ENCODE measurements at places on chromosomes 5 and 9.

DNA sequence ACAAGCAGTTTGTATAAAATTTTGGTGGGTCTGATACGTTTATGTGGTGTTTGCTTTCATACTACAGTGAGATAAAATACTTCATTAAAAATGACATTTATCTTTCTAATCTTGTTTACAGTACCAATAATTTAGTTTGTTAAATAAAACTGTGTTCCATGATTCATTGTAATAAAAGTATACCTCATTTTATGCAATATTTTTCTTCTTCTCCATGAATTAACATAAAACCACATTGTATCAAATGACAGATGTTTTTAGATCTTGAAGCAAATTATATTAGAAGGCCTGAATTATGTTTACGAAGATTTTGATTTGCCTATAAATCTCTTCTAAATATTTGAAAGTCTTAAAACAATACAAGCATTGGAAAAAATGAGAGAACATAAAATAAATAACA is 1443.0 kb upstream of the CDH6 start:
- DNase-seq: no peak

GRCh38 chr9:117917873-117918272 is 213.7 kb downstream of the TLR4 start:
- no peak for DNase-seq

- DNase-seq: no peak
Observed at GRCh38 chr5:62521319-62521718, 57.3 kb upstream of the LRRC70 start.

- no peak for DNase-seq
Observed at GRCh38 chr5:98248949-98249348, 524.5 kb upstream of the RGMB start.

GRCh38 chr9:134247918-134248631 is 78.2 kb upstream of the RXRA start:
- no peak for DNase-seq

- no peak for DNase-seq
Observed at GRCh38 chr5:132928062-132928407, 35.4 kb downstream of the AFF4 start.

- no peak for DNase-seq
Observed at GRCh38 chr5:5387777-5388176, 34.7 kb upstream of the ICE1 start.

GRCh38 chr9:80552931-80553330 is 981.2 kb downstream of the TLE4 start:
- DNase-seq: no peak

GRCh38 chr5:165375201-165375600 is 1869.8 kb downstream of the MAT2B start:
- no peak for DNase-seq

DNA sequence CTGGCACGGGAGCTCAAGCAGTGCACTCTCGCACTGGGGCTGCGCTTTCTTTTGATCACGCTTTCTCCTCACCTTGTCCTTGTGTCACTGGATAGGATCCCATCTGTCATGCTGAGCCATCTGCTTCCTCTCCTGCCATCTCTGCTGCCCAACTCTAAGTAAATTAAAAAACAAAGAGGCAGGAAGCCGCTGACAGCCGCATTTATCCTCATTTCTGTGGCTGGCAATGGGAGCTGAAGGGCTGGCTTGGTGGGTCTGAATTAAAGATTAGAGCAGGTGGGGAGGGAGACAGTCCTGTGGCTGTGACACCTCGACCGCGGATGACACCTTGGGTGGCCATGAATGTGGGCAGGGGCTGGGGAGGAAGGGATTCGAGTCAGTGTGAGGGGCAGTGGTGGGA is 159.2 kb upstream of the ALDH1B1 start:
- no peak for DNase-seq

DNA sequence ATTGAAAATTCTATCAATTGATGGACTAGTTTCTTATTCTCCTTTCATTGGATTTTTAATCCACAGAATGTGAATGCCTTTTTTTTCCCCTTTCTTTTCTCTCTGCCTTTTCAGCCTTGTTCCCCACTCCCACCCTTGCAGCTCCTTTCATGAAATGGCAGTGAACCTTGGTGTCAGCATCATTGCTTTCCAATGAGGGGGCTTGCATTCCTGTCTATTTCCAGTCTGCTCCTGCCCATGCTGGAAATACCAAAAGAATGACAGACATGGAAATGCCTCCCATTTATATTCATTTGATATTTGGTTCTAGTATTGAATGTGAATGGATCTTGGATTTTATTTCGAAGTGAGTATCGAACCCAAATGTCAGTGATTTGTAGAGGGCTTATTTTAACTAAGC is 162.7 kb upstream of the SGCD start:
- DNase-seq: no peak

DNA sequence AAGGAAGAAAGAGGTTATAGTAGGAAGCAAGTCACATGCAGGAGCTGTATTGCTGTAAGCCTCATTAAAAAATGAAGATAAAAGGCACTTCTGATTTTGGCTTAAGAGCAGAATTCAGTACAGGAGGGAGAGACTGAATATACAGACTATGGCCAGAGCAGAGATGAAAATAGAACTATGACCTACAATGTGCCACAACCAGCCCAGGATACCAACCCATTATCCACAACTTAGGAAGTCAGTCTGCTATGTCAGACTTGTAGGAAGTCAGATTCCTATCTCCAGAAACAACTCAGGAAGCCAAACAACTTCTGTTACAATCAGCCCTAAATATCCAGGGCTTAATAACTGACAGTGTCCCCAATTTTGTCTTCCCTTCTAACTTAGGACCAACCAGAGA is 156.2 kb upstream of the ANKH start:
- DNase-seq: no peak

- no peak for DNase-seq
Observed at GRCh38 chr5:117954331-117954730, 1034.0 kb downstream of the DTWD2 start.

- no peak for DNase-seq
Observed at GRCh38 chr5:103263054-103263453, 4.5 kb downstream of the MACIR start.

DNA sequence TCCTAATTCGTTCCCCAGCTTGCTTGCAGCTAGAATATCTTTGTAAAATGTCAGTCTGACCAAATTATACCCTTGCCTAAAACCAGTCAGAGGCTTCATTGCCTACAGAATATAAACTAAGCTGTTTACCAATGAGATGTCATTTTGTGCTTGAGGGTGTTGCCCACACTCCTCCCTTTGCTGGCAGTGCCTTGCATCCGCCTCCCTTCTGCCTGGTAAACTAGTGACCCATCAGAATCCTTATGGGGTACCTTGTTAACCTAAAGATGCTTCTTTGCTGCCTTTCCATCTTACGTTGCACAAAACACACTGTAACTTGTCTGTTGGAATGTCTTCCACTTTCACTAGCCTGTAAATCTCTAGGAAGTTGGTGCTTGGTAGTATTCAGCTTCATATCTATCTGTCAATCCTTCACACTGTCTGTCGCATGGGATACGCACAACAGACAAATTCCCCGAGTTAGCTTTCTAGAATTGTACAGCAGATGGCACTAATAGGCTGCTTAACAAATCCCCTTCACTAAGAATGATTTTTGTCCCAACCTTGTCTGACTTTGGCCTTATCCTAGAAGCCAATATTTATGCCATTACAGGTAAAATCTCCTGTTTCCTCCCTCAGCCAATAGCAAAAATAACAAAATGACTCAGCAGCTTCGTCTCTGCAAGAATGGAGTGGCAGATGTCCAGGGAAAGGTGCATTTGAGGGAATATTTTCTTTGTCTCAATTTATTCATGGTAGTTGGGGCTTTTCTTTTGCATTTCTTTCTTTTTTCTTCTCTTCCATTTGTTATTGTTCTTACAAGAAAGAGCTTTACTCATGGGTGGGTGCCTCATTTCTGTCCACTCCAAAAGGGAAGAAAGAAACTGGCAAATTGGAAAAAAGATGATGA is 3.0 kb downstream of the NUDT2 start:
- DNase-seq: no peak

DNA sequence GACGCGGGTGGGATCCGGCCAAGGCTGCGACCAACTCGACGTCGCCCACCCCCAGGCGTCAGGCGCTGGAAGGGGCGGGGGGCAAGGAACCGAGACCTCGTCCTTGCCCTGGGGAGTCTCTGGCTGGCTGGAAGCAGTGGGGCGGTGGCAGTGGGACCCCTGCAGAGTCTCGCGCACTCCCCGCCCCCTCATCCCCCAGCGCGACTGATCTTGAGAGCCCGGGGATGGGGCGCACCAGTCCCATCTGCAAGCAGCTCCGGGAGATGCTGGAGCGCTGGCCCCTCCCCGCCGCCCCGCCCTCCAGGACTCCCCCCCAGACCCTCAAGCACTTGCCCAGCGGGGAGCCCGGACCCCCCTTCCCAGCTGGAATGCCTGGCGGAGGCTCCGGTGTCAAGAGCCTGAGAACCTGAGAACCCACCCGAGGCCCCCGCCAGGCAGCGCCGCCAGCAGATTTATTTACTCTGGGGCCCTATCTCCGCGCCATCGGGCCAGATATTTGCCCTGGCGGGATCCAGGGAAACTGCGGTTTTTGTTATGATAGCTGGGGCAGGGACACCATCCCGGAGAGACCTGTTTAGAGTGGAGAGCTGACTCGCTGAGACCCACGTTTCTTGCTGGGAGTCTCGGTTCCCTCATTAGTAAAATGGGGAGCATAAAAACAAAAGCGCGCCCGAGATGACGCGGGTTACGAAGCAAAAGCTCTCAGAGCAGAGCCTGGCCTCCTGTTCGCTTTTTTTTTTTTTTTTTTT is 1.2 kb downstream of the PRRT1B start:
- no peak for DNase-seq

- no peak for DNase-seq
Observed at GRCh38 chr9:36192196-36192595, 1.5 kb downstream of the CLTA start.

DNA sequence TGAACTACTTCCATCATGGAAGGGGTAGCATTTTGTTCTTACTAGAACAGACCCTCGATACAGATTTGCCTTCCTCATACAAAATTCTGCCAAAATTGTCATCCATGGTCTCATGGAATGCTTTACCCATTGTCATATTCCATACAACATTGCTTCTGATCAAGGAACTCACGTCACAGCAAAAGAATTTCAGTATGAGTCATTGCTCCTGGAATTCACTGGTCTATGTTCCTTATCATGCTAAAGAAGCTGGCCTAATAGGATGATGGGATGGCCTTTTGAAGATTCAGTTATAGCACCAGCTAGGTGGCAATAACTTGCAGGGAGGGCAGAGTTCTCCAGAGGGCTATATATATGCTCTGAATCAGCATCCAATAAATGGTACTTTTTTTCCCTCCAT is 18.2 kb upstream of the FNIP1 start:
- no peak for DNase-seq

- peak; percentile 75 for DNase-seq
Observed at GRCh38 chr9:7234144-7234543, 476.4 kb downstream of the KDM4C start.

DNA sequence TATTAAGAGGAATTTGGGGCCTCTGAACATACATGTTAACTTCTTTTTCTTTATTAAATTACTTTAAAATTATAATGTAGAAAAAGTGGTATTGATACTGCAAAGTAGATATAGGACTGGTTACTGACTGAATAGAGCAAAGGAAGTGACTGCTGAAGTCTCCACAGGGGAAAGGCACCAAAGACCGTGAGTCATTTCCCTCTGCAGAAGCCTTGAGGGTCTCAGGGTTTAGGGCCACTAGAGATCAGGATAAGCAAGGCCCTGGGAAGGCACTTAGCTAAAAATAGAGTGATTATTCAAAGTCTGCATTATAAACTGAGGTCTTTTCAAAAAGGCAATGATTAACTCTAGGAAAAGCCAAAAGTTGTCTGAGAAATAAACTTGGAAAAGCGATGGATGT is 44.7 kb upstream of the ITGA1 start:
- DNase-seq: no peak
